ENCODE measurements at places on chromosomes 2 and 18.

DNA sequence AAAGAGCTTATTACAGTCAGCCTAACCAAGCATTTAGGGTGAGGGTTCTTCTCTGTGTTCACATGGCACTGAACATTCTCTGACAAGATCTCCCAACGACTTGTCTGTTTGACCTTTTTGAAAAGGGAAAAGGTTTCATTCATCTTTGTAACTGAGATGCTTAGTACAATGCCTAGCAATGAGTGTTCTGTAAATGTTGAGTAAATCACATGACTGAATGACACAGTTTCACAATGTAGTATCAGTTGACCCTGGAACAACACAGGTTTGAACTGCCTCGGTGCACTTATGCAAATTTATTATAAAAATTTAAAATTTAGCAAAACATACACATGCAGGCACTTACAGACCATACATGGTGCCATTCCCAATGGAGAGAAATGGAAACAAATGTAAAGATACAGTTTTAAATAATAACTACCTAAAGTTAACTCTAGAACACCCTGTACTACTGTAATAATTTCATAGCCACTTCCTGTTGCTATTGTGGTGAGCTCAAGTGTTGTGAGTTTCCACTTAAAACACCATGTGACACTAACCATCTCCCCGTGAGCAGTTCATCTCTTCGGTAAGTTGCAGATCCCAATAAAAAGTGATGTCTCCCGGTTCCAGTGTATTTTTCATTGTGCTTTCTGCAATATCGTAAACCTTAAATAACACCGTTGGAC, 34.1 kb upstream of the VWC2L start:
- DNase-seq: no peak

DNA sequence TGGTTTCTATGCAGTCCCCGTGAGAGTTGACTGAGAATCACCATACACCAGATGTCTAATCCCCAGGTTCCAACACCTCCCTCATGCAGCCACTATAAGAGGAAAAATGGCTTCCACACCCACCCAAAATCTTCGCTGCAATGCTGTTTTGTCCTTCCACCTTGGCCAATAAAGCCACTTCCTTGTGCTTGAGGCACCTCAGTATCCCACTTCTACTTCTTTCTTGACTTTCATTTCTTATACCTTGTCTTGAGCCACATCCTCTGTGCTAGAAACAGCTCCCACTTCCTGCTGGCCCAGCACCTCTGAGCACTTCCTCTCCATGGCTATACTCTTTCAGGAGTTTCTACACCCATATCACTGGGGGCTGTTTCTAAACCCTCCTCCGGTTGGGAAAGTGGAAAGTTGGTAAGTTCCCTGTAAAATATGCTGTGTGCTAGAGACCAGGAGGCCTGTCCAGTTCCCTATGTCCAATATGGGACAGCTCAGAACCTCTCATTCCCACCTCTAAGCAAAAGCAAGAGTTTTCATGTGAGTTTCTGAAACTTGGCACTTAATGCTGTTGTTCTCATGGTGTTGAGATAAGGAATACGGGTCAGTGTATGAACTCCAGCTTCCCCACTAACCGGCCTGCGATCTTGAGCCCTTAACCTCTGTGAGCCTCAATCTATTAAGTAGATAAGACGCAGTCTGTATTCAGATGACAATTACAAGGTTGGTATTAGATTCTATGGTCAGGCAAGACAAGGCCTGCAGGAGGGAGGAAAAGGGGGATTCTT, 209.1 kb upstream of the ID2 start:
- no peak for DNase-seq

- DNase-seq: peak; percentile 98
Observed at GRCh38 chr18:55406451-55406991, 181.5 kb downstream of the TCF4 start.

- DNase-seq: no peak
Observed at GRCh38 chr2:64860276-64860885, 128.8 kb upstream of the SLC1A4 start.

DNA sequence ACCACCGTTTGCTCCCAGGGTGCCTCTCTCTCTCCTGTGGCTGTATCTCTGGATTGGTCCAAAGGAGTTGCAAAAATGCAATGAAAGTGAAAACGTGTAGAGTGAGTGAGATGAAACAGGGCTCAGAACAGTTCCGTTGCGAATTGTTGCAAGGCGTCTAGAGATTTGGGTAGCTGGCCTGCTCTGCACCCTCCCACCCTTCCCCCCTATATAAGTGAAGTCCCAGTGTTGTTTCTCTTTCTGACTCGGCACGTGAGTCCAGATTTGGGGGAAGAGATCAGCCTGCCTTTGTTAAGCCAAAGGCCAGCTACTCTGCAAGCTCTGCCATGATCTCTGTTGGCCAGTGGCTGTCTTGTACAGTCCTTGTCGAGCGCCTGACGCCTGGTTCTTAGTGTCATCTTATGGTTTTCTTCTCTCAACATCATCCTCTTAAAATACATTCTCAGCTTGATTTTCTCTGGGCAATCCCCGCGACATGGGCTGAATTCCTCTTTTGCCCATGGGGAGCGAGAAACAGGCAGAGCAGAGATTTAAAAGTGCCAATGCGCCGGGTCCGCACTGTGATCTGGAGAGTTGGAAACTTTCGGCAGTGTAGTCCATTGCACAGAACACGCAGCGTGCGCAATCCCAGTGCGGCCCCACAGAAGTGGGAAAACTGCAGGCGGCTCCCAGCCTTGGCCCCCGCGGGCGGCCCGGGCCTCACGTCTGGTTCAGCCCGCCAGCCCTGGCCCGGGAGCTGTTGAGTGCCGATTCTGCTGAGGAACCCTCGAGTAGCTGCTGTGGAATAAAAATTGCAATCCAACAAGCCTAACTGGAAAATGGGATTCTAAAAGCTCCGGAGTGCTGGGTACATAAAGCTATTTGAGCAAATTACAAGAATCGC, 9.3 kb downstream of the MEIS1 start:
- no peak for DNase-seq

- DNase-seq: no peak
Observed at GRCh38 chr2:19801367-19802080, 100.3 kb downstream of the TTC32 start.

DNA sequence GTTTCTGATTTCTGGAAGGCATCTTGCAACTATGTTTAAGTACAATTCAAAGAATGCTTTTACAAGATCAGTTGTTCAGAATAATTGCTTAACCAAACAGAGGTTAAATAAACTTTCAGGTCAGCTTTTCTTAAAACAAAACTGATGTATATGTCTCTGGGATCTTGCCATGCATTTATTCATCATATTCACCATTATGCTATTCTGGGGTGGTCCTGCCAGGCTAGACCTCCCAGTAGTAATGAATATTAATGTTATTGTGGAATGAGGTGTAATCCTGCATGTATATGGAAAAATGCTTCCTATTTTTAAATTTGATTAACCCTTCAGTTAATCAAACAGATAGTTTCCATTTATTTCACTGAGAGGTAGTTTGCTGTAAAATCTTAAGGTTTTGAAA, 129.3 kb upstream of the RGPD4 start:
- no peak for DNase-seq

DNA sequence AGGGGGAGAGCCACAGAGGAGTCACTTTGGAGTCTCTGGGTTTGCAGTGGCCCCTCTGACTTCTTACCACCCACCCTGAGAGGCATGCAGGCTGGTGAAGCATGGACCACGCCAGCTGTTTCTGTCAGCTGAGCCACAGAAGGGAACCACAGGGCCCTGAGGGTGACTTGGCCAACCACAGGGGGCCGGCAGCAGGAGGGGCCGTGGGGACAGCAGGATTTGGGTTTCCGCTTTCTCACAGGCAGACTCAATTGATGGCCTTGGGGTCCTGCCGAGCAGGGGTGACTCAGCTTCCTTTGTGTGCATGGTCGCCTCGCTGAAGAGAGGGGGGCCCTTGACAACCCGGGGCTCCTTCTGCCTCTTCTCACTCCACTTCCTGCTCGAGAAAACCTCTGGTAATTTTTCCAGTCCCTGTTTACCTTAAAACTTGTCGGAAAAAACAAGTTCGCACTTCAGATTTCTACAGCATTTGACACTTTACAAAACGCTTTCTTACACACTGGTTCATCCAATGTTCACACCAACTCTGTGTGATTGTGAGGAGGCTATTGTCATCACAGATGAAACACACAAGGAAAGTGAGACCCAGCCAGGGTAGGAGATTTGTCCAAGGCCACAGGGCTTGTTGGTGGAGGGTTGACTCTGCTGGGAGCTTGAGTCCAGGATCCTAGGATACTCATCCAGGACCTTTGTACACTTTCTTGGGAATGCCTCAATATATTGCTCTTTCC, 311.2 kb downstream of the LPIN1 start:
- no peak for DNase-seq
